ENCODE measurements at places on chromosomes 7 and 10.
A peak's percentile ranks its signal among the peaks of the same experiment; 100 is the strongest.

- no peak for DNase-seq
Measured at GRCh38 chr10:114605155-114605797, 52.8 kb downstream of the ABLIM1 start.

DNA sequence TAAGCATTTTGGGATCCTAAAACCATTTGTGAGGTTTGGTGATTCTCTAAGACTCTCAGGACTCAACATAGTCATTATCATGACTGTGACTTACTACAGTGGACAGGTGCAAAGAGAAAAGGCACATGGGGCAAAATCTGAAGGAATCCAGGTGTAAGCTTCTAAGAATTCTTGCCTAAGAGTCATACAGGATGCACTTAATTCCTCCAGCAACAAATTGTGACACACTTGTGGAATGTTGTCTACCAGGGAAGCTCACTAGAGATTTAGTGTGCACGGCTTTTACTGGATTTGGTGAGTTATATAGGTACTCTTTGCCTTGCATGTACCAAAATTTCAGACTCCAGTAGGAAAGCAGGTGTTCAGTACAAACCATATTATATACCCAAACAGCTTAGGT is 47.9 kb downstream of the WAC start:
- DNase-seq = no peak

DNA sequence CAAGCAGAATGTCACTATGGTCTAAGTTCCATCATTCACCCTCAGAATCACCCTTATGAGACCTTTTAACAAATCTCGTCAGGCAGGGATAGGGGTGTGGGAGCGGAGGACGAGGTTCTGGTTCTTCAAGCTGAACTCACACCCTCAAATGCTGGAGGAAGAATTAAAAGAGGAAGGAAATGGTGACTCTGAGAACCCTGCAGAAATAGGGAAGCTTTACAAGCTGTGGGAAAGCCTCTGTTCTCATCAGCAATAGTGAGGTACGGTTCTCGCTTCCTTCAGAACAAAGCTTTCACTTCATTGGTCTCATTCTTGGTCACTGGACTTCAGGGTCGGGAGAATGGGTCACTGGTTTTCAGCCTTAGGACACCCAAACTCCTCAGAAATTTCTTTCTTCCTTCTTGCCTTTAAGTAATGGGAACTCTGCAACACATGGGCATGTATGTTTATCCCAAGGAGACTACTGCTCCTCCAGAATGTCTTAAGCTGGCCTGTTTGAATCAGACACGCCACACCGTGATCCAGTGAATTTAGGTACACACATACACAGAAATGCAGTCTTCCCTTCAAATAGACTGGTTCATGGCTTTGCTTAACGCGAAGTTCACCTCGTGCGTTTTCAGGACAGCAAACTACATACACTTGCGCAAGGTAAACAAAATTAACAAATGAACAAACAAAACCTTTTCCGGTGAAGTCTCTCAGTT is 226.0 kb downstream of the SFMBT2 start:
- no peak for DNase-seq

DNA sequence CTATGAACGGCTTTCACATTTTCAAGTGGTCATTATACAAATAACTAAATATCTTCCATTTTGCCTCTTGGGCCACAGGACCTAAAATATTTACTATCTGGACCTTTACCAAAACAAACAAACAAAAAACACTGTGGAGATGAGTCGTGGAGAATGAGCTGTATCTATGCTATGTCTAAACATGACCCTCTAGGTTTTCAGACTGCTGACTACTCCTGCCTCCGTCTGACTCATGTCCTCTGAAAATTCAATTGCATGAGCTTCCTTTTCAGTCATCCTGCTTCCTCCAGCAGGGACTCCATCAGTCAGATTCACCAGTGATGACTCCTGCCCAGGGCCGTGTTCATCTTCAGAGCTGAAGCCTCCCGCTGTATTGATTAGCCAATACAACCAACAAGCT is 96.8 kb downstream of the COL28A1 start:
- no peak for DNase-seq

DNA sequence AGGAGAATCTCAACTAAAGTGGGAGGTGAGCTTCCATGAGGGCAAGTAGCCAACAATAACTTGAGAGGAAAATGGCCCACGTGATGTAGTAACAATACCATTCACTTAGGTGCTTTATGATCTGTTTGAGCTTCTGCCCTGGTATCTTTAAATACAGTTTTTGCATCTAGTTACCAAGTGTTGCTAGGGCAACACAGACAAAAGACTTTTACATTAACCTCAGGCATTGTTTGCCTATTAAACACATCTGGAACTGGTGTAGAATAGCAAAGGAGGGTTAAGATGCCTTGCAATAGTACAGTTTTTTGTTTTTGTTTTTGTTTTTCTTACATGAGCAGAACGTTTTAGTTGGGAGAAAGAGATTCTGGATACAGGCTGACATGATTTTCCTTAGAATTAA is 97.7 kb upstream of the MTPN start:
- no peak for DNase-seq

- no peak for DNase-seq
Measured at GRCh38 chr10:43212043-43212721, 54.7 kb downstream of the RASGEF1A start.

- DNase-seq = no peak
Measured at GRCh38 chr10:132590094-132590751, 52.6 kb downstream of the INPP5A start.

DNA sequence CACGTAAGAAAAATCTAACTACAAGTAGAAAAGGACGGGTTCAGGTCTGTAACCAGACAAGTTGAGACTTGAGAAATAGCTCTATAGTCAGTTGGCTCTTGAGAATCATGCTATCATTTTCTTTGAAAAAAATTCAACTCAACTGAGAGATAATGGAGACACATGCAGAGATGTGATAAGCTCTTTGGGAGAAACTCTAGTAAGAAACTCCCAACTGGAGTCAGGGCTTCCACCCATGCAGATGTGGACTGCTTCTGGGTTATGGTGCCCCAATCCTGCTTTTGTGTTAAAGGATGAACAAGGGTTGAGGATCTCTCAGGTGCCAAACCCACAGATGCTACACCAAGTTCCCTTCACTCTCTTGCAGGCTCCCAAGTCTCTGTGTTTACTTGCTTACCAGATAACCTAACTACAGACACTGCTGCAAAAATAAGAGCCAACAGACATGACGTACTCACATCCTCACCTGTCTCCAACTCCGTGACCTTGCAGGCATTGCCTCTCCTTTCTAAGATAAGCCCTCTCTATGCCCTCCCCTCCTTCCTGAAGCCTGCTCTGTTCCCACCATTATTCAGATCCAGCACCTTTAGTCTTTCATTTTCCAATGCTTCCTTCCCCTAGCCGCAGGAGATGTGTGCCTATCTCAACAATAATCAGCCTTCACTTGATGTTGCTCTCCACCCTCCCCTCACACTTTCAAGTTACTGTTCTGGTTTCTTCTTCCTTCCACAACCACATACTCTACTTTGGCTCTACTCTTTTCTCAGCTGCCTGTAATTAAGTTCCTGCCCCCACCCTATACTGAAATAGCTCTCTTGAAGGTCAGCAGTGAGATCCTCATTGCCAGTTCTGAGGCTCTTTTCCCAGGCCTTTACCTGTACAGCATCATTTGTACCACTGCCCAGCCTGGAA is 130.0 kb downstream of the ICA1 start:
- peak; percentile 28 for DNase-seq

DNA sequence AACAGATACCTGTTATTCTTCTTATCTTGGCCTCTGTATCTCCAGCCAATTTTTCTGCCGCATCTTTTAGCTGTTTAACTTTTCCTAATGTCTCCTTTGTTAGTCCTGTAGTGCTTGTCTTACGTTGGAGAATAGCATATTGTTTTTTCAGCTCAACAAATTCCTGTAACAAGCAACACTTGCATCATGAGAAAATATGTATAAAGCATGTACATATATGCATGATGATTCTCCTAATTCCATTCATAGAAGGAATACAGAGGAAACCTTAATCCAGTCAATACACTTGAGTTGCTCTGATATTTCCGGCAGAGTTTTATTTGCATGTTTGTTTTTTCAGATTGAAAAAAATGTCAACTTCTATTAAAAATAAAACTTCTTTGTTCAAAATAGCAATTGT is 26.1 kb upstream of the LAMB1 start:
- no peak for DNase-seq

GRCh38 chr10:15715619-15716227 is 4.0 kb downstream of the ITGA8 start:
- no peak for DNase-seq

DNA sequence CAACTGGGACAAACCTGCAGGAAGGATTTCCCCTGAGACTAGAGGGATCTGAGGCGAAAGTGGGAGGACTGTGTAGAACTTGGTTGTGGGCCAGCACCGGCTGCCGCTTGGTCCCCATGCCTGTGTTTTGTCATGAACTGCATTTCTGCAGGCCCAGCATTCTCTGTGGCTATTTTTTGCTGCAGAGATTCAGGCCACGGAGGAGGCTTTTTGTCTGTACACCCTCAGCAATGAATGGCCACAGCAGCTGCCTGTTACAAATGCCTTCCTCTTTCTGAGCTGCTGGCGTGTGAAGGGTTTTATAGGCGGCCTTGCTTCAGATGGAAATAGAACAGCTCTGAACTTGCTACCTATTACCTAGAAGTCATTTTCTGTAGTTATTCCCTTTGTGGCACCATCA is 164.4 kb downstream of the SH2D4B start:
- no peak for DNase-seq

DNA sequence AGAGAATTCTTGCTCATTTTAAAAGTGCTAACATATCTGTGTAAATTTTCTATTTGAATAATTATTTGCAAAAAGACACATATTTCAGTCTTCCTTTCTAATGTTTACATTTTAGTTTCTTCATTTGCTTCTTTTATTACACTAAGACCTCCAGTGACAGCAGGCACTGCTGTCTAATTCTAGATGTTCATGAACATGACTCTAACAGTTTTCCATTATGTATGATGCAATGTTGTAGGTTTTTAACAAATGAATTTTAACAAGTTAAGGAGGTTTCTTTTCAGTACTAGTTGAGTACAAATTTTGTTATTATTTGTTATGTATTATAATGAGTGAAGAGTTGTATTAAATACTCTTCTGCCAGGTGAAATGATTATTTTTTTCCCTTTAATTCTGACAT is 83.6 kb downstream of the GRB10 start:
- no peak for DNase-seq

GRCh38 chr7:10346032-10346431 is 627.6 kb upstream of the PHF14 start:
- no peak for DNase-seq

GRCh38 chr10:70139151-70139996 is 6.7 kb upstream of the AIFM2 start:
- DNase-seq = no peak

- no peak for DNase-seq
Measured at GRCh38 chr7:120680985-120681384, 177.0 kb downstream of the TSPAN12 start.

DNA sequence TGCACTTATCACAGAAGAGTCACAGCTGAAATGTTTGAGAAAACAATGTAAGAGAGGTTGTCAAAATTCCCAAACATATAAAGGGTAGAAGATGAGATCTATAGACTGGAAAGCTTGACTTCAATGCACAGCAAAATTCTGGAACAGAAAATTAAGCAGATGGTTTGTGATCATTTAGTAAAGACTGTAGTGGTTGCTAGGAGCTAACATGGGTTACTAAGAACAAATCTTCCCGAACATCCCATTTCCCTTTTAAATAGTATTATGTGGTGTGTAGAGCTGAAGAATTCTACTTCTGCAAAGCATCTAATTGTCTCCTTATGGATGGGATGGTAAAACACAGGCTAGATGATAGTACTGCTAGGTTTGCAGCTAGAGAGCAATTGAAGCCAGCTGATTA is 312.3 kb downstream of the CAMK1D start:
- DNase-seq = no peak

DNA sequence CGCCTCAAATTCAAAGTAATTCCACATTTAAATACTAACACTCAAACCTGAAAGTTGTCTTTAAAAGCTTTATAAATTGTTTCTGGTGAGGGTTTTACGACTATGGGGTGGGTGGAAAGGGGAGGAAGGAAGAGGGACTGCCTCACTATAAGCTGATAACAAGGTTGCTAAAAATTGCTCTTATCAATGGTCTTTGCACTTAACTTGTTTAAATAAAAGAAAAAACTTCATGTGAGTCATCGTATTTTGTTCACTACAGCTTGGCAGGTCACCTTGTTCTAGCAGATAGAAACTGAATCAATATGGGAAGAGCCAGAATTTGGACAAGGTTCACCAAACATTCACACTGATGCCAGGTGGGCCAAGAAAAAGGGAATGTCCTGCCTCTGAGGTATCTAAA is 129.2 kb downstream of the TES start:
- no peak for DNase-seq
